ENCODE measurements at places on chromosomes 4 and X. TPM values are rescaled to one million over a fixed set of nuclear protein-coding genes. Genes with fewer than 3 reads are reported as not detected.
A peak's percentile ranks its signal among the peaks of the same experiment; 100 is the strongest.

DNA sequence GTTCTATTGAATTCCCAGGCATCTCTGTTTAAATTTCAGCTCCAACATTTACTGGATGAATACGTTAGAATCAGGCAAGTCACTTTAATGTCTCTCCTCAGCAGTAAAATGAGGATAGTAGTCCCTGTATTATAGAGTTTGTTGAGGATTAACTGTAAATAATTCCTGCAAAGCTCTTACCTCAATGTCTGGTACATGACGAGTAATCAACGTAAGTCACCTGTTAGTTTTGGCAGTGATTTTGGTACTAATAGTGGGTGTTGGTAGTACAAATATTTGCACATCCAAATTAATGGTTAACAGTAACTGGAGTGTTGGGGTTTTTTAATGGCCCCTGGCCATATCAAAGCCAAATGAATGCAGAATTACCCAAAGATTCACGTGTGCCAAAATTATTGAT is 189.8 kb upstream of the GALNT7 start:
- H3K4me1 ChIP-seq, result no peaks in the 10 kb centered on the region
- no peak for DNase-seq
- no peaks in the 10 kb centered on the region for H3K36me3 ChIP-seq
- peaks cover 5% of the 10 kb centered on the region for H3K27me3 ChIP-seq
- H3K4me3 ChIP-seq, result no peak overlapping the region

DNA sequence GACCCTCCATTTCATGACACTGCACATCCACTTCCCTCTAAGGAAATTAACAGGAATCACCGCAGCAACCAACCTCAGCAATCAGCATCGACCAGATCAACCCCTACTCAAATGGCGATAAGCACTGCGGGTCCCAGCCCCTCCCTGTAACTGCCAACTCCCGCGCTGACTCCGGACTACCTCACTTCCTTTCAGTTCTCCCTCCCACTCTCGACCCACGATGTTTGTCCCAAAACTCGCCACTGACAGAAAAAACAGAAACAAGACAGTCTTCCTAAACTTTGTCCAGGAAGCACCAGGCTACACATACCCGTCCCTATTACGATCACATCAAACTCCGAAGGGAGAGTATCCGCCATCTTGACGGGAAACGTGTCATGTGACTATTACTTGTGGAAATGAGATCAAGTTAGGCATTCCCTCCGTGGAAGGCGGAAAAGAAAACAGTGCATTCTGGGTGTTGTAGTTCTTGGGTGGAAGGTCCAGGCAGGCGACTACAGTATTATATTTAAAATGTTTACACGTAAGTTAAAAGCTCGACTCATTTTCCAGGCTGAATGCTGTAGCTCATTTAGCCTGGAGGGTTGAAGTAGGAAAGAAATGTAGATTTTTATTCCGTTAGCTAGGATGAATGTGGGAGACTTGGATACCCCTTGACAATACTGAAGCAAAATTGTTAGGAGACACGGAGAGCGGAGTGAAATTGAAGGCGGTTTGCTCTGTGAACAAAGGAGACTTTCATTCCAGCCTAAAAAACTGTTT is at the start of gene CHM:
CHM (minus strand) TSS at position 385 of the 762 bp plus-strand sequence; CDS start at position 359, 26 bp downstream.
- H3K4me1 ChIP-seq, result peaks cover 7% of the 10 kb centered on the region
- no peak within 1 kb of the TSS for H3K27ac ChIP-seq
- H3K36me3 ChIP-seq, result peaks cover 3% of the 10 kb centered on the region

DNA sequence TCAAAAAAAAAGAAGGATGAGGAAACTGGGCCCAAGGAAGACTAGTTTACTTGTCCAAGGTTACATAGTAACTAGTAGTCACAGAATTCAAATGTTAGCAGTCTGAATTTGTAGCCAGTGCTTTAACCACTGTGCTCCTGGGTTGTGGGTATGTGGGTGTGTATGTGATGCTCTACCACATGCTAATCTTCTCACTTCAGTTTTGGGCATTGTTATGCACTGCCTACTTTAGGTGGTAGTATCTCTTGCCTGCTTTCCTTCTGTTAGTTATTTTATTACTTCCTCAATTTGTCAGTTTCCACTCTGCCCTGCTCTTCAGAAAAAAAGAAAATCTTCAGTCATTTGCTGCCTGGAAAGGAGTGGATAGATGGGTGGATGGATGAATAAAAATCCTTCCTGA is 219.2 kb downstream of the RPA4 start:
- H3K27me3 ChIP-seq, result no peaks in the 10 kb centered on the region
- no peak overlapping the region for H3K4me3 ChIP-seq
- H3K27ac ChIP-seq, result no peak overlapping the region
- no peaks in the 10 kb centered on the region for H3K4me1 ChIP-seq
- DNase-seq, result no peak
- peaks cover 2% of the 10 kb centered on the region for H3K36me3 ChIP-seq

- H3K27ac ChIP-seq, result no peak overlapping the region
- H3K36me3 ChIP-seq, result no peaks in the 10 kb centered on the region
Observed at GRCh38 chr4:85798012-85798770, 323.2 kb downstream of the ARHGAP24 start.

GRCh38 chrX:112355931-112356330 is 273.4 kb upstream of the TRPC5 start:
- no peak overlapping the region for H3K27ac ChIP-seq
- no peaks in the 10 kb centered on the region for H3K4me1 ChIP-seq
- DNase-seq, result no peak

- no peak overlapping the region for H3K4me3 ChIP-seq
- no peaks in the 10 kb centered on the region for H3K4me1 ChIP-seq
- no peaks in the 10 kb centered on the region for H3K36me3 ChIP-seq
- no peak overlapping the region for H3K27ac ChIP-seq
- H3K27me3 ChIP-seq, result peaks cover 5% of the 10 kb centered on the region
Observed at GRCh38 chrX:73127700-73128241, 48.5 kb upstream of the PABPC1L2A start.

- peaks cover 7% of the 10 kb centered on the region for H3K27me3 ChIP-seq
- no peak for DNase-seq
- H3K27ac ChIP-seq, result no peak overlapping the region
- H3K4me3 ChIP-seq, result no peak overlapping the region
Observed at GRCh38 chrX:72727846-72728245, 13.7 kb upstream of the PHKA1 start.

DNA sequence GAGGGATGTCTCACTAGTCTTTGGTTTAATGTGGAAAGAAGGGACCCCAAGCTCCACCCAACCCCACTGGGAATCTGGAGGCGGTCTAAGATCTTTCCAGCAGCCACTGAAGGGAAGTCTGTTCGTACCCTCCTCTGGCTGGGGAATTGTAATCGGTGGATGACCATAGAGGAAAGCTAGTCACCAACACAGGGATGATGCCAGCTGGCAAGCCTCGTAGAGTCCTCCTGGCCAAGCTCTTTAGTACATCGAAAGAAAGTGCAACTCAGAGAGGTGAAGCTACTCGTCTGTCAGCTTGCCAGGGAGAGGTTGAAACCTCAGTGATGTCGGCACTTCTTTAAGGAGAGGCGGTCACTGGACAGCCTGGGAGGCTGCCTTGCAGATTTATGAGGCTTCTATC is 58.7 kb downstream of the MAMLD1 start:
- DNase-seq, result no peak
- H3K36me3 ChIP-seq, result no peaks in the 10 kb centered on the region
- H3K27ac ChIP-seq, result no peak overlapping the region
- H3K27me3 ChIP-seq, result no peaks in the 10 kb centered on the region
- no peaks in the 10 kb centered on the region for H3K4me1 ChIP-seq

GRCh38 chrX:54786967-54787366 is 11.1 kb downstream of the ITIH6 start:
- H3K36me3 ChIP-seq, result no peaks in the 10 kb centered on the region
- H3K27me3 ChIP-seq, result no peaks in the 10 kb centered on the region
- H3K4me3 ChIP-seq, result no peak overlapping the region
- H3K27ac ChIP-seq, result no peak overlapping the region

- H3K27ac ChIP-seq, result no peak overlapping the region
- no peak for DNase-seq
- H3K27me3 ChIP-seq, result no peaks in the 10 kb centered on the region
- no peaks in the 10 kb centered on the region for H3K4me1 ChIP-seq
Observed at GRCh38 chr4:84417997-84418709, 80.9 kb downstream of the NKX6-1 start.

DNA sequence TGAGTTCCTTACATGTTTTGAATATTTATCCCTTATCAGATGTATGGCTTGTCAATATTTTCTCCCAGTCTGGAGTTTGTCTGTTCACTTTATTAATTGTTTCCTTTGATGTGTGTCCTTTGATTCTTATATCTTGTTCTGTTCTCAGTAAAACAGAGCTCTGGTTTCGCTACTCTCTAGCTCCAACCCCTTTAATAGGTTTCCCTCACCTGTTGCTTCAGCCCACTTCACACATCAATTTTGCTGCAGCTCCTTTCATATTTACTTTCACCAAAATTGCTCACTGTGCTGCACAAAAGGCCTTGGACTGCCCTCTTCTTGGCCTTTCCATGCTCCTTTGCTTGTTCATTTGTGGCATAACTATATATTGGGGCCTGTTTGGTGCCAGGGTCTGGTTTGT is 85.1 kb downstream of the CFAP299 start:
- no peaks in the 10 kb centered on the region for H3K4me1 ChIP-seq
- no peak for DNase-seq
- H3K36me3 ChIP-seq, result peaks cover 2% of the 10 kb centered on the region
- no peaks in the 10 kb centered on the region for H3K27me3 ChIP-seq

GRCh38 chrX:618761-619450 is 11.7 kb upstream of the SHOX start:
- H3K27me3 ChIP-seq, result peaks cover 19% of the 10 kb centered on the region
- H3K36me3 ChIP-seq, result no peaks in the 10 kb centered on the region

GRCh38 chr4:141329174-141329569 is 108.5 kb downstream of the ZNF330 start:
- H3K36me3 ChIP-seq, result no peaks in the 10 kb centered on the region
- peaks cover 19% of the 10 kb centered on the region for H3K27me3 ChIP-seq
- H3K27ac ChIP-seq, result no peak overlapping the region
- no peak overlapping the region for H3K4me3 ChIP-seq
- peaks cover 4% of the 10 kb centered on the region for H3K4me1 ChIP-seq

DNA sequence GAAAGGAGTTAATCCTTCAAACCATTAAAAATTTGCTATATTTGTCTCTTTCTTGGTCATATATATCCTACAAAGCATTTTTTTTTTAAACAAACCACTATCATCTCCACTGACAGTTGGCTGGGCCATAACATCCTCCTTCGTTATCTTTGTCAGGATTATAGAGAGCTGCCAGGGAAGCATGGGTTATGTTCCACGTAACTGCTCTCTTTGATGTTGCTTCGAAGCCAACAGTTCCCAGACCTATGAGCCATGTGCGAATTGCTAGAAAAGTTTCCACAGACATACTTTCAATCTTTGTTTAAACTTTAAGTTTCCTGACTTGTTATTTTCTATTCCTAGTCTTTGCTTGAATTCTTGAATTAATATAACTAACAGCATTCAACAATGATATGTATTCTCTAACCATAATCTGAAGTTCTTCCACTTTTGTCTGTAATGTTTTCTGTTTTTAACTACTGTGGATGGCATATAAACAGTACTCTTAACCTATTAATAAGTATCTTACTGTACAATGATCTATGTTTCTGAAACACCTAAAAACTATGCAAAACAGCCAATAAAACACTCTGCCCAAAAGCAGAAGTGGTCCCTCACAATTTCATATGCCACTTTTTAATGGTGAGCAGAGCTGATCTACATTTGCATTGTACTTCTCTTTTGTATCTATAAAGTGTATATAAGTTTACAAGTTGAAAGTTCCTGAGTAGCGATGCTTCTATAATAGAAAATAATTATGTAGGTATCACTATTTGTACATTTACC is 37.9 kb downstream of the EREG start:
- no peaks in the 10 kb centered on the region for H3K27me3 ChIP-seq
- no peak overlapping the region for H3K4me3 ChIP-seq
- H3K27ac ChIP-seq, result no peak overlapping the region

GRCh38 chr4:1792832-1793495 is at the start of gene FGFR3:
FGFR3 (plus strand) TSS chr4:1793293; CDS start chr4:1793935, 642 bp downstream.
- no peak within 1 kb of the TSS for H3K4me3 ChIP-seq
- no peaks in the 10 kb centered on the region for H3K36me3 ChIP-seq
- no peak within 1 kb of the TSS for H3K27ac ChIP-seq

DNA sequence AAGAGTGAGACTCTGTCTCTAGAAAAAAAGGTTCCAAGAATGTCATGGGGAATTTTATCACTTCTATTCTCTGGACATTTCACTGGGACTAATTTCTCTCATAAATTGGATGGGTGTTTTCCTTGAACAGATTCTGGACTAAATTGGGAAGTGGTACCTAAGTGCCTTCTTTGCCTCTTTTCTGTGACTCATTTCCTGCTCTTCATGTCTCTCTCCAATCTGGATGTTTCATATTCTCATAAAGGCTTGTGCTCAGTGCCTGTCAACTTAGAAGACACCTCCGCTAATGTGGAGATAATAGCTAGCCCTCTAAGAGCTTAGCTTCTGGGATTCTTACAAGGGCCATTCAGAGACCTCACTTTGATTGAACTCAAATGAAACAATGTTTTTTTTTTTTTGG is 38.0 kb upstream of the IGFBP7 start:
- no peak overlapping the region for H3K4me3 ChIP-seq
- peaks cover 9% of the 10 kb centered on the region for H3K27me3 ChIP-seq
- no peaks in the 10 kb centered on the region for H3K4me1 ChIP-seq
- no peak overlapping the region for H3K27ac ChIP-seq
- H3K36me3 ChIP-seq, result no peaks in the 10 kb centered on the region
- no peak for DNase-seq

- no peaks in the 10 kb centered on the region for H3K4me1 ChIP-seq
- H3K36me3 ChIP-seq, result no peaks in the 10 kb centered on the region
- no peaks in the 10 kb centered on the region for H3K27me3 ChIP-seq
- H3K27ac ChIP-seq, result no peak overlapping the region
Observed at GRCh38 chr4:16858275-16858752, 40.1 kb downstream of the LDB2 start.

DNA sequence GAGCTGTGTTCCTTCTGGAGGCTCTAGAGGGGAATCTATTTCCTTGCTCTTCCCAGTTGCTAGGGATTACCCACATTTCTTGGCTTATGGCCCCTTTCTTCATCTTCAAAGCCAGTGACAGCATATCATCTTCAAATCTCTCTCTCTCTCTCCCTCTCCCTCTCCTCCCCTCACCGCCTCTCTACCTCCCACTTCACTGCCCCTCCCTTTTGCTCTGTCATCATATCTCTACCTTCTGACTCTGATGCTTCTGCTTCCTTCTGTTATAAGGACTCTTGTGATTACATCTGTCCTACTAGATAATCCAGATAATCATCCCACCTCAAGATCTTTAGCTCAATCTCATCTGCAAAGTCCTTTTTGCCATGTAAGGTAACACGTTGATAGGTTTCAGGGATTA is 93.1 kb upstream of the TEX13D start:
- H3K4me3 ChIP-seq, result peak overlapping the region; percentile 46
- H3K36me3 ChIP-seq, result no peaks in the 10 kb centered on the region
- peak; percentile 35 for DNase-seq
- peak overlapping the region; percentile 70 for H3K27ac ChIP-seq

- H3K27me3 ChIP-seq, result no peaks in the 10 kb centered on the region
- peaks cover 18% of the 10 kb centered on the region for H3K4me1 ChIP-seq
- no peak for DNase-seq
- peaks cover 4% of the 10 kb centered on the region for H3K36me3 ChIP-seq
- no peak overlapping the region for H3K4me3 ChIP-seq
Observed at GRCh38 chr4:108646706-108647105, 3.7 kb upstream of the OSTC start.

Gene BGN
- total RNA-seq, result not detected

Gene MAGEC1
- total RNA-seq, result not detected

Gene SERPINA7
- not detected for total RNA-seq

Gene TMSB15A
- 0.70 TPM for total RNA-seq

Gene GLRB
- not detected for total RNA-seq

Gene APLN
- total RNA-seq, result 0.36 TPM

Gene TEX13C
- total RNA-seq, result not detected

Gene PPARGC1A
- not detected for total RNA-seq
